ENCODE measurements at places on chromosomes 5 and 9.

DNA sequence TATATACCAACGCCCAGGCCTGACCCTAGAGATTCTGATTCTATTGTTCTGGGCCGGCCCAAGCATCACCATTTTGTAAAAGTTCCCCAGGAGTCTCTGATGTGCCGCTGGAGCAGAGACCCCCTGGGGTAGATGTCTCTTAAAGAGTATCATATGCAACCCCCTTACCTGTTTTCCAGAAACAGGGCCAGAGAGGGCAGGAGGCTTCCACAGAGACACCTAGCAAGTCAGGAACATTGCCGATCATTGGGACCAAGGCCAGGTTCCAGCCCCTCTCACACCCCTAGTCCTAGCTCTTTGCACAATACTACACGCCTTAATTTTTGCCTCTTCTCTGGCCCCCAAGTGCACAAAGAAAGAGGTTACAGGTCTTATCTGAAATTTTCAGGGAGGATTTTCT is 63.8 kb downstream of the TMOD1 start:
- no peaks in the 10 kb centered on the region for H3K4me1 ChIP-seq
- H3K4me3 ChIP-seq = no peak overlapping the region
- no peaks in the 10 kb centered on the region for H3K36me3 ChIP-seq
- DNase-seq = no peak
- no peak overlapping the region for H3K27ac ChIP-seq

DNA sequence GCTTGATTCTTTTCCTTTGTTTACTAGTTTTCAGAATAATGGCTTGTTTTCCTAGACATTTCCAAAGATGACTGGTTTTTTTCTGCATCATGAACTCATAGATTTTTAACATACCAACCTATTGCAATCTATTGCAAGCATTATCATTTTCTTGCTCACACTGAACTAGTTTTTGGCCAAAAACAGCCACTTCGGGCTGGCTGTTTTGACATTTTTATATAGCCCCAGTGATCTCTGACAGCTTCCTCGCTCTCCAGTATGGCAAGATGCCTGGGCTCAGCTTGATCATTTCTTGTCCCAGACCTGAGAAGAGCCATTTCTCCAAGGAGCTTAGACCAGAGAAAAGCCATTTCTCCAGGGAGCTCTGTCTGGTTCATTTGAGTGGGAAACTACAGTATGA is 94.3 kb upstream of the MAMDC2 start:
- no peak overlapping the region for H3K27ac ChIP-seq
- H3K36me3 ChIP-seq = no peaks in the 10 kb centered on the region
- no peak overlapping the region for H3K4me3 ChIP-seq
- no peaks in the 10 kb centered on the region for H3K27me3 ChIP-seq

DNA sequence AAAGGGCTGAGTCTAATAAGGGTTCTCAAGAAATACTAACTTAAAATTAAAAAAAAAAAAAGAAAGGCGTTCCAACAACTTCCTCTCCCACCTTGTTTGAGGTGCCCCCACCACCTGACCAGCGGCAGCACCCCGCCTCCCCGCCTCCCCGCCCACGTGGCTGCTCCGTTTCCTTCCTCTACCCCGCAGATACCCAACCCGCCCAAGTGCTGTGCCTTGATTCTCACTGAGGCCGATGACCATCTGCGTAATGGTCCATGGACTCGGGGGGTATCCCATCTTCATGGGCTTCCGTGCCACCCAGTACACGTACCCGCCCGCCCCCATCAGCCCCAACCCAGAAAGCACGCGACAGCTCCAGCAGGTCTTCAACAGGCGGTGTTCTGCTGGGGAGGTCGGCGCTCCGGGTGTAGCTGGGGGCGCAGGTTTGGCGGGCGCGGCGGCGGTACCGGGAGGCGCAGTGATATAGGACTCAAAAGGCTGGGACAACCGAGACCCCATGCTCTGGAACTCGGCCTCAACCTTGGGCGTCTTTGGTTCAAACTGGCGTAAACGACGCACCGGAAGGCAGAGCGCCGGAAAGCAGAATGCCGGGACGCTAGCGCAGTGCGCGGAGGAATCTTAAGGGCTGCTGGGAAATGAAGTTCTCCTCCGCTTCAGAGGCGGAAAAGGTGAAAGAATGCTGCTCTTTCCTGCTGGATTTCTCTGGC is at the start of gene DMAC1:
Gene DMAC1, minus strand, starts transcription at position 545 of the 710 bp plus-strand sequence. Its CDS starts 44 bp downstream, at position 501.
- peak; percentile 48 for DNase-seq
- no peaks in the 10 kb centered on the region for H3K36me3 ChIP-seq
- H3K4me1 ChIP-seq = 0 out of 2 replicates have a peak, but pooled peaks cover 4% of the 10 kb centered on the region
- peak within 1 kb of the TSS; percentile 58 for H3K27ac ChIP-seq
- no peaks in the 10 kb centered on the region for H3K27me3 ChIP-seq

GRCh38 chr5:157671592-157672330 is 428 bp downstream of the C5orf52 start:
- no peaks in the 10 kb centered on the region for H3K4me1 ChIP-seq
- H3K27ac ChIP-seq = no peak overlapping the region
- no peak for DNase-seq
- H3K27me3 ChIP-seq = no peaks in the 10 kb centered on the region

DNA sequence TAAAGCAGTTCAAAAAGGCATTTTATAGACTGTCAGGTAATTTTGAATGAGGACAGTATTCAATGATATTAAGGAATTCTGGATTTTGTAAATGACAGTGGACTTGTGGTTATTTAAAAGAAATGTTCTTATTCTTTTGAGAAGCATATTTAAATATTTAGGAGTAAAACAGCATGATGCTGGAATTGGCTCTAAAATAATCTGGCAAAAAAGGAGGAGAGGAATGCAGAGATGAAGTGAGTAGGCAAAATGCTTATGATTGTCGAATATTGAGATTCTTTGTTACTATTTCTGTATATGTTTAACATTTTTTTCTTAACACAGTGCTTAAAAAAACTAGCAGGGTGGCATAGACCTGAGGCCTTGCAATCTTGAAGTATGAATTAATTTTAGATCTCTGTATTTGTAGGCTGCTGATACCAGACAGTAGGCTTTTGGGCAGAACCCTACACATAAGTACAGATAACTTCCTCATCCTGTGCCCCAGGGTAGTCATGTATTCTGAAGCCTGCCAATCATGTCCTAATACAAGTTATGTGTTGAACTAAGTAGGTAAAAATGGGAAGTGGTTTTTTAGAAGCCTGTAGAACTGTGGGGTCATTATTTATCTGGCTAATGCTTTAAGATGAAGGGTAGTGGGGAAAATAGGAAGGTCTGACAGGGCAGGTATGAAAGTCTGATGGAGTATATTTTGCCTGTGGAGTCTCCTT is 9.4 kb downstream of the CD180 start:
- DNase-seq = no peak
- no peak overlapping the region for H3K27ac ChIP-seq
- H3K36me3 ChIP-seq = no peaks in the 10 kb centered on the region
- no peaks in the 10 kb centered on the region for H3K4me1 ChIP-seq

GRCh38 chr9:128607642-128608350 is 48.9 kb downstream of the DYNC2I2 start:
- H3K27ac ChIP-seq = no peak overlapping the region
- H3K27me3 ChIP-seq = no peaks in the 10 kb centered on the region
- no peaks in the 10 kb centered on the region for H3K4me1 ChIP-seq

DNA sequence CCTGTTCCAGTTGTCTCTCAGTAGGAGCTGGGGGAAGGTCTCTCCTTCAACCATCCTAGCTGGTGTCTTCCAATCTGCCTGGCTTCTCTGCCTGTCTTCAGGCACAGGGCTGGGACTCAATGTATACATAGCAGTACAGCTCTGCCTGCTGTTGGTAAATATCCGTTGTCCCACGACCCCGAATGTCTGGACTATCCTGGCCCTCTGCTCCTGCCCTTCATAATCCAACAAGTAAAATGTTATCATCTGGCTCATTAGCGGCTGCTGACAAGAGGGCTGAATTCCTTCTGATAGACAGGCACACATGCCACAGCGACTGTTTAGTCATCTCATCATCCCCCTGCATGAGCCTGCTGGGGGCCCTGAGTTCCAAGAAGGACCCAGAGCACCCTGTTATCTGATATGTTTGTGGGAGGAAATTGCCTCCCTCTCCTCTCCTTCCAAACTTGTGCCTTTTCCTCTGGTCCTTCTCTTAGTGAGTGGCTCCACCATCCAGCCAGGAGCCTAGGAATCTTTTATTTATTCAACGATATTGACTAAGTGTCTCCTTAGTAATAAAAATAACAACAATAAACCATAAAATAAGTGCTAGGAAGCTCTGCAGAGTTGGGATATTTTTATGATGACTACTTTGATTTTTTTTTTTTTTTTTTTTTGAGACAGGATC is 29.5 kb upstream of the TGFBR1 start:
- no peak overlapping the region for H3K4me3 ChIP-seq
- H3K36me3 ChIP-seq = no peaks in the 10 kb centered on the region
- H3K4me1 ChIP-seq = no peaks in the 10 kb centered on the region

GRCh38 chr5:43357878-43358281 is 44.7 kb upstream of the HMGCS1 start:
- H3K4me1 ChIP-seq = no peaks in the 10 kb centered on the region
- H3K4me3 ChIP-seq = no peak overlapping the region
- H3K27me3 ChIP-seq = no peaks in the 10 kb centered on the region
- no peak overlapping the region for H3K27ac ChIP-seq
- no peak for DNase-seq

- H3K4me1 ChIP-seq = no peaks in the 10 kb centered on the region
- H3K36me3 ChIP-seq = no peaks in the 10 kb centered on the region
- H3K27ac ChIP-seq = no peak overlapping the region
- peaks cover 92% of the 10 kb centered on the region for H3K27me3 ChIP-seq
Observed at GRCh38 chr5:1736889-1737711, 62.5 kb downstream of the MRPL36 start.

GRCh38 chr9:82260691-82261090 is 272.1 kb downstream of the SPATA31D1 start:
- H3K27me3 ChIP-seq = no peaks in the 10 kb centered on the region
- H3K4me3 ChIP-seq = no peak overlapping the region
- no peak overlapping the region for H3K27ac ChIP-seq
- H3K36me3 ChIP-seq = no peaks in the 10 kb centered on the region
- no peaks in the 10 kb centered on the region for H3K4me1 ChIP-seq

DNA sequence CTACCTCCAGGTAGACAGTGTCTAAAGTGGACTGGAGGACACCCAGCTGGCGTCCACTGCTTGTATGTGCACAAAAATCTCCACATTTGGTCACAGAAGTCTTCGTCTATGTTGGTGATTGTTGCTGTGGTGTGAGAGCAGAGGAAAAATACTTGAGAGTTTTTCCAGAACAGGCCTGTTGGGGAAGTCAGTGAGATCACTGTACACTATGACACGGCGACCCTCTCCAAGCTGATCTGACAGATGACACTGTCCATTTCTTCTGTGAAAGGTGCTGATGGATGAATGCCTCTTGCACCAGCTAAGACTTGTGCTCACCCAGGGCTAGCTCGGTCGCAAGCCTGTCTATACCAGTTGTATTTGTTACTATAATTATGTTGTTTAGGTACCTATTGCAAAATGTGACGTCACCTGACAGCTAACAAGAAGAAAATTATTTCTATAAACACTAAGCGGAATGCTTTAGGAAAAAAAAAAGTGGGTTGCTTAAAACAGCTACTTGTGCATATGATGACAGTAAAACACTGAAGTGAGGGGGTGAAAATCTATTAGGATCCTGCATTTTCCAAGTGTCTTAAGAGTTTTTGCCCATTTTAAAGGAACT is 142.3 kb downstream of the ROR2 start:
- peaks cover 62% of the 10 kb centered on the region for H3K27me3 ChIP-seq
- no peaks in the 10 kb centered on the region for H3K36me3 ChIP-seq
- H3K4me1 ChIP-seq = no peaks in the 10 kb centered on the region
- no peak for DNase-seq
- H3K4me3 ChIP-seq = no peak overlapping the region
- H3K27ac ChIP-seq = no peak overlapping the region

DNA sequence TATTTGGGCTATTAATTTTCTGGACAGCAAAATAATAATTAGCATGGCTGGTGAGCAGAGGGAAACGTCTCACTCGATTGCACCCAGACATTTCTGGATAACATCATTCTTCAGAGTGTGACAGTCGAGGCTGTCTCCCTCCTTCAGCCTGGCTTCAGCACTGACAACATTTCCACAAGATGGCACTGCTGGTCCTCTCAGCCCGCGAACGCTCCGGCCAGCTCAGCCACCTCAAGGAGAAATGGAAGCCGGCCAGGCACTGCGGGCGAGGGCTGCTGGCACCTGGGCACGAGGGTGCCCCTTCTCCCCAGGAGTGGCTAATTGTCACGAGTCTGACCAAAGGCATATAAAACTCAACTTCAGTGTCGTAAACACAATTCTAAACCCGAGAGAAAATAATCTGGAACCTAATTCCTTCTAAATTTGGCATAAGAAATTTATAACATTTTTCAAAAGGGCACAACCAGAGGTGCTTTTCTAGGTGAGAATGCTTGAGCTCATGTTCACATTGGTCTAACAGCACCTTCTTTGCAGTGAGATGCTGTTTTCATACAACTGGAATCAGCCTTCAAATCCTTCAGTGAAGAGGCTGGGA is 65.9 kb downstream of the DAP start:
- 0 out of 2 replicates have a peak, but pooled peaks cover 5% of the 10 kb centered on the region for H3K36me3 ChIP-seq
- peak; percentile 93 for DNase-seq

DNA sequence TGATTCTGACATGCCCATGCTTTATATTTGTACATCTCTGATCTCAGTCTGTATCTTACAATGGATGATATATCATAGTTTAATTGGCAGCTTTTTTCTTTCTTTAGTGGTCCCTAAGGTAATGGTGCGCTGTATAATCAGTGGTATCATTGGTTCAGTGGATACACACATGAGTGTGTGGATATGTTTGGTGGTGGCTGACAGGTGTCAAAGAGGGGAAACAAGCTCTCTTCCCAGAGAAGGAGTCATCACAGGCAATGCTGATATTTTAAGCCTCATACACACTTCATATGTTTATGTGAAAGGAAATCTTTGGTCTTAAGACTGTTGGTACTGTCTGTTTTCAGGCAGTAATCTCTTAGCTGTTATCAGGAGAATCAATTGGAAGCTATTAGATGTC is 52.1 kb upstream of the KIAA1958 start:
- DNase-seq = no peak
- H3K4me3 ChIP-seq = no peak overlapping the region
- no peak overlapping the region for H3K27ac ChIP-seq
- H3K36me3 ChIP-seq = no peaks in the 10 kb centered on the region
- no peaks in the 10 kb centered on the region for H3K27me3 ChIP-seq

DNA sequence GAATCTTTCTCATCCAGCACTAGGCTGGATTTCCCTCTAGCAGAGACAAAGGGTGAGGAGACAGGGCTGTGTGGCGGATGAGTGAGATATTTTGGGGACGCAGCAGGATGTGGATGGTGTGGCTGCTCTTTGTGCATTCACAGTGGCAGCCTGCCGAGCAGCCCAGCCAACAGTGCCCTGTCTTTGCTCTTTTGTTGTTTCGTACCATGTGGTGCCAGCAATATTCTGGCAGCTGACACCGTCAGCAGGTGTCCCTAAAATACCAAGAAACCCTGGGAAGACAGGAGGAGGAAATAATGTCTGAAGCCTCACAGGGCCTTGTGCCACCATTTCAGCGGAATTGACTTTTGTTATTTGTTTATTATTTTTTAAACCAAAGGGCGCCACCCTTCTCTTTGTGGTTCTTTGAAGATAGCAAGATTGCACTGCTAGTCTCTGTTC is 141.4 kb downstream of the CCDC192 start:
- no peak overlapping the region for H3K27ac ChIP-seq
- no peak overlapping the region for H3K4me3 ChIP-seq
- no peaks in the 10 kb centered on the region for H3K27me3 ChIP-seq
- no peak for DNase-seq
- peaks cover 10% of the 10 kb centered on the region for H3K4me1 ChIP-seq

- no peaks in the 10 kb centered on the region for H3K27me3 ChIP-seq
- H3K4me1 ChIP-seq = no peaks in the 10 kb centered on the region
- no peak overlapping the region for H3K4me3 ChIP-seq
- no peaks in the 10 kb centered on the region for H3K36me3 ChIP-seq
- DNase-seq = no peak
- no peak overlapping the region for H3K27ac ChIP-seq
Observed at GRCh38 chr9:132908635-132909034, 29.9 kb downstream of the SPACA9 start.
